ENCODE measurements at places on chromosomes 11 and 22.

- no peak for DNase-seq
Measured at GRCh38 chr22:43226377-43227238, 39.7 kb upstream of the TTLL12 start.

- no peak for DNase-seq
Measured at GRCh38 chr11:132782102-132782501, 750.2 kb downstream of the OPCML start.

- DNase-seq, result no peak
Measured at GRCh38 chr22:27919942-27920755, 1.1 kb upstream of the PITPNB start.

- no peak for DNase-seq
Measured at GRCh38 chr11:26971961-26972360, 22.0 kb upstream of the FIBIN start.

- no peak for DNase-seq
Measured at GRCh38 chr11:15114501-15115475, at the start of gene INSC. INSC (plus strand) TSS chr11:15114923; CDS start chr11:15149175, 34,252 bp downstream.

DNA sequence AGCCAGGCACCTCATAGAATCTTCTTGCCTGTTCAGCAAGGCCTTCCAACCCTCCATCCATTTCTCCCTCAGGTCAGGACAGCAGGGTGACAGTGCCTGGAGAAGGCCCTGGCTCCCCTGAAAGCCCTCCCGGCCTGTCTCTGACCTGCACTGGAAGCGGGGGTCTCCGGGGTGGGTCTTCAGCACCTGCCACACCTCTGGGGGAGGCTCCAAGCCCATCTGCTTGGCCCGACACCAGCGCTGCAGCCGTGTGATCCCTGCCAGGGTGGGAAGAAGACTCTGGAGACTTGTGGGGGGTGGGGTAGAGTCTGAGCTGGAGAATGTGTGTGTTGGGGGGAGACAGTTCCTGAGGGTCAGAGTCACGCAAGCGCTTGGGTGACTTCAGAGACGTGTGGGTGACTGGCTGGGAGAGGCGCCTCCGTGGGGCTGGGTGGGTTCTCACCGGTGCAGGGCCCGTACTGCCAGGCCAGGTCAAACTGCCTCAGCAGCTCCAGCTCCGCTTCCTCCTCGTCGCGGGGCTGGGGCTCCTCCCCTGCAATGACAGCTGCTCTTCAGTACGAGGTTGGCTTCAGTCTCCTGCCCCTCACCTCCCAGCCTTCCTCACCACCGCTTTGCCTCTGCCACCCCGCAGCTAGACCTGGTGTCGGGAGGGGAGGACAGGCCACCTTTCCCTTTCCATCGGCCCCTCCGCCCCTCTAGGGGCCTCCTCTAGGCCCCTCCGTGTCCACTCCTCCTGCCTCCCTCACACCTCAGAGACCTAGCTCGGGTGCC, 615 bp downstream of the POLD4 start:
- no peak for DNase-seq

GRCh38 chr22:49855251-49855911, 1.7 kb downstream of the ZBED4 start:
- DNase-seq, result no peak

GRCh38 chr11:4921796-4922195, 2.3 kb downstream of the OR51G1 start:
- no peak for DNase-seq

DNA sequence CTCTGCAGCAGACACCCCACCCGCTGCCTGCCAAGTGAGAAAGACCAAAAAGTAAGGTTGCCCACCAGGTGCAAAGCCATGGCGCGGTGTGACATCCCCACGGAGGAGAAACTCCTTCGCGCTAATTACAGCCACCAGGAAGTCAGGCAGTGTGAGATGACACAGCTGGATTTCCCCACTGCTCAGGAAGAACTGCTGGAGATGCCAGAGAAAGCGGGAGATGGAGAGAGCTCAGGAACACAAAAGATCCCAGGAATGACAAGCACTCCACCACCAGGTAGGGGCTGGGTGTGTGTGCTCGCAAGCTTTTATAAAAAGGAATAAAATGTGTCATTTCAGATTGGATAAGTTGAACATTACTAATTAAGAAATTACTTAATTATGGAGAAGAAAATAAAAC, 292.7 kb downstream of the OPCML start:
- no peak for DNase-seq

DNA sequence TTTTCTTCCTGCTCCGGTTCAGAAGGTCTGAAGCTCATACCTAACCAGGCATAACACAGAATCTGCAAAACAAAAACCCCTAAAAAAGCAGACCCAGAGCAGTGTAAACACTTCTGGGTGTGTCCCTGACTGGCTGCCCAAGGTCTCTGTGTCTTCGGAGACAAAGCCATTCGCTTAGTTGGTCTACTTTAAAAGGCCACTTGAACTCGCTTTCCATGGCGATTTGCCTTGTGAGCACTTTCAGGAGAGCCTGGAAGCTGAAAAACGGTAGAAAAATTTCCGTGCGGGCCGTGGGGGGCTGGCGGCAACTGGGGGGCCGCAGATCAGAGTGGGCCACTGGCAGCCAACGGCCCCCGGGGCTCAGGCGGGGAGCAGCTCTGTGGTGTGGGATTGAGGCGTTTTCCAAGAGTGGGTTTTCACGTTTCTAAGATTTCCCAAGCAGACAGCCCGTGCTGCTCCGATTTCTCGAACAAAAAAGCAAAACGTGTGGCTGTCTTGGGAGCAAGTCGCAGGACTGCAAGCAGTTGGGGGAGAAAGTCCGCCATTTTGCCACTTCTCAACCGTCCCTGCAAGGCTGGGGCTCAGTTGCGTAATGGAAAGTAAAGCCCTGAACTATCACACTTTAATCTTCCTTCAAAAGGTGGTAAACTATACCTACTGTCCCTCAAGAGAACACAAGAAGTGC, 661 bp upstream of the MALAT1 start:
- DNase-seq, result no peak

- no peak for DNase-seq
Measured at GRCh38 chr11:115718106-115718505, 213.9 kb upstream of the CADM1 start.

- no peak for DNase-seq
Measured at GRCh38 chr11:132126973-132127899, 756.8 kb downstream of the NTM start.

- no peak for DNase-seq
Measured at GRCh38 chr22:24230911-24231656, 13.8 kb downstream of the GGT5 start.

- DNase-seq, result no peak
Measured at GRCh38 chr22:38638216-38638615, 18.0 kb downstream of the FAM227A start.

DNA sequence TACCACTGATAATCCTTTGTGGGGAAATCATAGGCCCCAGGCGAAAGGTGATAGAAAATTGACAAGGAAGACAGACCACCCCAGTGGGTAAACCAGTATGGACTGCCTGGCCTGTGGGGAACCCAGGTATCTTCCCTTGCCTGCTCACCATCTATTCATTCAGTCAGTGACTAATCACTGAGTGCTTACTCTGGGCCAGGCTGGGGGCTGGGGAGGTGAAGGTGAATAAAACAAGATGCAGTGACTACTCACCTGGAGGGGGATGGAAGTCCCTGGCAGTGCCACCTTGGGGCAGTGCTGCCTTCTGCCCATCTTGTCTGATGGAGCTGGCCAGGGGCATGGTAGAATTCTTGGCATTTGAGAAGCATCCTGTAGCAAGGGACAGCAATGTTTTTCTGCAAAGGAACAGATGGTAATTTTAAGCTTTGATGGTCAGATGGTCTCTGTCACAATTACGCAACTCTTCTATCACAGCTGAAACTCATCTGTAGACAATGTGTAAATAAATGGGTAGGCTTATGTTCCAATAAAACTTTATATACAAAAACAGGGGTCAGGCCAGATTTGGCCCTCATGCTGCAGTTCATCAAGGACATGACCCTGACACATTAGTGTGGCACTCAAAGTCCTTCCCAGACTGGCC, 4.6 kb downstream of the ISX start:
- DNase-seq, result no peak

GRCh38 chr11:3016861-3017260, 24.7 kb upstream of the NAP1L4 start:
- DNase-seq, result no peak

DNA sequence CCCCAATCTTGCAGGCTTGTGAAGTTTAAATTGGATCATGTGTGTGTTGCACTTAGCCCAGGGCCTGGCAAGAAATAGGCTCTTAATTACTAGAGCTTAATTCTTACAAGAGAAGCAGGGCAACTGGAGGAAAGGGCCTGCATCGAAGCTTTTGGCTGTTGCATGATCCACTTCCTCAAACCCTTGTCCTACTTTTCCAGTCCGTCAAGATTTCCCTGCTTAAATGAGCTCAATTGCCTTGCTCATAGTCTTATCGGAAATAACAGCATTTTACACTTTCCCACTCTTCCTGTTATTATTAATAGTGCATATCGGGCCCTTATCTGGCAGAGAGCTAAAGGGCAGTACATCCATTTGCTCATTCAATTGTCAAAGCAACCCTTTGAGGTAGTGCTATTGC, 18.1 kb downstream of the DTX4 start:
- DNase-seq, result no peak

DNA sequence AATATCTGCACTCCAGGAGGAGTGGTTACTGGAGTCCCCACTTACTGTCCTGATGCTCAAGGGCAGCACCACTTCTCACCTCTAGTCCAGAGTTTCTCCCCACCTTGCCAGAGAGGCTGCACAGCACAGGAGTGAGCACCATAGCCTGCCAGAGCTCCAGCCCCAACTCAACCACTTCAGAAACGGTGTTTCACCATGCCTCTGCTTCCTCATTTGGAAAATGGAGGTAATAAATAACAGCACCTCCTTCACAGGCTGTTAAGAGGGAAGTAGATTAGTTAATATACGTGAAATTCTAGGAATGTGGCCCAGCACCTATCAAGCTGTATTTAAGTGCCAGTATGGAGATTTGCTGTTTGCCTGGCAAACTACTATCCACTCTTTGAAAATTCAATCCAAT, 63.0 kb downstream of the GALNT18 start:
- DNase-seq, result no peak

DNA sequence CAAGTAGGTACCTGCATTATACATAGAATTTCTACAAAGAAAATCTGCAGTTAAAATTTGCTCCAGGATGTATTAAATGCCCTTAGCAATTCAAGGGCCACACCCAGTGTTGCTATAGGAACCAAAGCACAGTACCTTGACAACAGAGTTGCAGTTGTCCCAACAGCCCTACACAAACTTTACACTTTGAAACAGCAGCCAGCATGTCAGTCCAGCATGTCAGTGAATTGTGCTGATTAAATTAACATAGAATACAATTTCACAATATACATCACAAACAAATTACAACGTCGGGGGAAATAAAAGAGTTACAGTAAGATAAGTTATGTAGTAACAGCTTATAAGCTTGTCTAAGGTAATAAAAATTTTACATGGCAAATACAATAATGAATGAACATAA, 389.2 kb downstream of the SOX6 start:
- DNase-seq, result no peak

DNA sequence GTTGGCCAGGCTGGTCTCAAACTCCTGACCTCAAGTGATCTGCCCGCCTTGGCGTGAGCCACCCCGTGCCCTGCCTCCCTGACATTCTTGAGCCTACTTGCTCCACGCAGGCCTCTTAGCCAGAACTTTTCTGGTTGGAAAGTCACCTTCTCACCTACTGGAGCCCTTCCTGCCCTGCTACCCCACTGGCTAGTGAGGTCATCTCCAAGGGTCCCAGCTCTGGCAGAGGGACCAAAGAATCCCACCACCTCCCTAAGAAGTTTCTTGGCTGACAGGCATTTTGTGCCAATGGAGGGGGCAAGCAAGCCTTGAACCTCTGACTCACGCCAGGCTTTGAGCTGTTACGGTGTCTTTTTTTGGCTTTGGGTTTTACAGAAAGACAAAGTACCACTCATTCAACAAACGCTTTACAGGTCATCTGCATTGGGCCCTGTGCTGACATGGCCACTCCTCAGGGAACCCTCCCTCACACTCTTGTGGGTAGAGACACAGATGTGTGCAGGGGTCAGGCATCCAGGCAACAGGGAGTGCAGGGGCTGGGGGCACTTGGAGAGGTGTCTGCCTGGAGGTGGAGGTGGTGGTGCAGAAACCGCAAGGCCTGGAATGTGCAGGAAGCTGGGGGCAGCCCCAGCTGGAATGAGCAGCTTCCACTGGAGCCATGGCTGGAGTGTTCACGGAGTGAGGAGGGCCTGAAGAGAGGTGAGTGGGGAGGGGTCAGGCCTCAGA, 27.1 kb upstream of the WNT11 start:
- no peak for DNase-seq

DNA sequence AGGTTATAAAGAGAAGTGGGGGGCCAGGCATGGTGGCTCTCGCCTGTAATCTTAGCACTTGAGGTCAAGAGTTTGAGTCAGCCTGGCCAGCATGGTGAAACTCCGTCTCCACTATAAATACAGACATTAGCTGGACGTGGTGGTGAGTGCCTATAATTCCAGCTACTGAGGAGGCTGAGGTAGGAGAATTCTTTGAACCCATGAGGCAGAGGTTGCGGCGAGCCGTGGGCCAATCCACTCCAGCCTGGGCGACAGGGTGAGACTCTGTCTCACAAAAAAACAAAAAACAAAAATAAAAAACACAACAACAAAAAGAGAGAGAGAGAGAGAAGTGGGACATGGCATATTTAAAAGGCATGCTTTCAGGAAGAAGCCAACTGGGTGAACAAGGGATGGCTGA, 80.1 kb upstream of the CARD18 start:
- no peak for DNase-seq

DNA sequence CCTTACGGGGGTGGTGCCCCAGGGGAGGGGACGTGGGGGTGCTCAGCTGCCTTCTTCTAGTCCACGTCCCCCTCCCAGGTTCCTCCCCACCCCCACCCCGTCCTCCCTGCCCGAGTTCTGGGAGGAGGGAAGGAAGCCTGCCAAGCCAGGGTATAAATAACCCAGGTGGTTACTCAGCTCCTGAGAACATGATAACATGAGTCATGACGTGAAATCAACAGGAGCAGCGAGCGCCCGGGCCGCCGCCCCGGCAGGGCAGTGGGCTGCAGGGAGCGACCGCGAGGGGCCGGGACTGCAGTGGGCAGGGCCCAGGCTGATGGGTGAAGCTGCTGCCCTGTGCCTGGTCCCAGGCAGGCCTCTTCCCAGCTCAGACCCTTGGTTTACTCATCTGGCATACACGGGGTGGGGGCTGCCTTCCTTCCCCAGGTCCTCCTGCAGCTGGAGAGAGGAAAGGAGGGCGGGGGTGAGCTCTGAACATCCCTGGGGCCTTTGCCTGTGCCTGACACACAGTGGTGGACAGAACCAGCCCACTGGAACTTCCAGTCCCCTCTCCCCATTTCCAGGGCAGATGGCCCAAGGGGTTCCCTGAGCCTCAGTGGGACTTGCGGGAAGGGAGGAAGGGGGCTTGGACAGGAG, 8.8 kb upstream of the PDGFB start:
- DNase-seq, result no peak

- no peak for DNase-seq
Measured at GRCh38 chr11:41404109-41404508, 55.3 kb downstream of the LRRC4C start.

DNA sequence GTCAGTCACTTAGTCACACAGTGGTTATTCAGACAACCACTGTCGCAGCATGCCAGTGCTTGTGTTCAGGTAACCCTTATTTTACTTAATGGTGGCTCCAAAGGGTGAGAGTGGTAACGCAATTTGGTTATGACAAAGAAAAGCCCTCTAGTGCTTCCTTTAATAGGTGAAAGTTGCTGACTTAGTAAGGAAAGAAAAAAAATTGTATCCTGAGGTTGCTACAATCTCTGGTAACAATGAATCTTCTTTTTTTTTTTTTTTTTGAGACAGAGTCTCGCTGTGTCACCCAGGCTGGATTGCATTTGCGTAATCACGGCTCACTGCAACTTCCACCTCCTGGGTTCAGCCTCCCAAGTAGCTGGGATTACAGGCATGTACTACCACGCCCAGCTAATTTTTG, 64.5 kb downstream of the C11orf91 start:
- no peak for DNase-seq

- no peak for DNase-seq
Measured at GRCh38 chr11:20840341-20840740, 171.0 kb downstream of the NELL1 start.
